Right lobe of liver (tissue), 6 donors: ENCODE measurements at places on chromosomes 6 and 20.
A peak's percentile ranks its signal among the peaks of the same experiment; 100 is the strongest.

DNA sequence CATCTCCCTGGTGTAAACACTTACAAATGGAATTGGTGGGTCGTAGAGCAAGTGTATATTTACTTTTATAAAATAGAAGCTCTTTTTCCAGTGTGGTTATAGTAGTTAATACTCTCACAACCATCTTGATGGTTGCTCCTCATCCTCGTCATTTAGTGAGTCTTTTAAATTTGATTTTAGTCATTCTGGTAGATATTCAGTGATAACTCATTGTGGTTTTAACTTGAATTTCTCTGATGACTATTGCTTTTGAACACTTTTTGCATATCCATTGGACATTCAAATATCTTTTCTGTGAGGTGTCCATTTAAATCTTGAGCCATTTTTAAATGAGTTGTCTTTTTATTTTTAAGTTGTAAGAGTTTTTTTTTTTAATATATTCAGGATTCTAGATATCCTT is 189.2 kb upstream of the PHACTR1 start:
- no peak for DNase-seq

DNA sequence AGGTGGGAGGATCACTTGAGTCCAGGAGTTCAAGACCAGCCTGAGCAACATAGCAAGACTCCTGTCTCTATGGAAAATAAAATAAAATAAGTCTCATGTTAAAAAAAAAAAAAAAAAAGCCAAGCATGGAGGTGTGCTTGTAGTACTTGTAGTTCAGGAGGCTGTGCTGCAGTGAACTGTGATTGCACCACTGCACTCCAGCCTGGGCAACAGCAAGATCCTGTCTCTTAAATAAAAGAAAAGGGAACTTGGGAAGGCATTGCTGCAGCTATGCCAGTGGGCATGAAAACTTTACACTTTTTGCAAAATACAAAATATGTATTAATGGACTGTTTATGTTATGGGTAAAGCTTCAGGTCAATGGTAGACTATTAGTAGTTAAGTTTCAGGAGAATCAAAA is 37.5 kb upstream of the REV3L start:
- no peak for DNase-seq

- DNase-seq = no peak
Observed at GRCh38 chr6:88013015-88013414, 34.6 kb upstream of the SPACA1 start.

DNA sequence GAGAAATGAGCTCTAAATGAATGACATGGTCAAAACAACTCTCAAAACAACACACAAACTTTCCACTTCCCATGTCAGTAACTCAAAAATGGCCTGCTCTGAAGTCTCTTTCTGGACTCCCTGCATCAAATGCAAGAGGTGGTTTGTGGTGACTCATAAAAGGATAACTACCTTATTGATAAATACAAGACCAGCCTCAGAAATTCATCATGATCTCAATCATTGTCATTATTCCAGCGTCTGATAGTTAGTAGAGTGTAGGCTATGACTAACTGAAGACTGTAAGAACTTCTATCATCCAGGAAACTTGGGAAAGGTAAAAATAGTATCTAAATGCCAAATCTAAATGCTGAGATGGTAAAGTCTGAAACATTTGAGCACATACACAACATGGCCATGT is 369.4 kb downstream of the BMP2 start:
- DNase-seq = no peak

DNA sequence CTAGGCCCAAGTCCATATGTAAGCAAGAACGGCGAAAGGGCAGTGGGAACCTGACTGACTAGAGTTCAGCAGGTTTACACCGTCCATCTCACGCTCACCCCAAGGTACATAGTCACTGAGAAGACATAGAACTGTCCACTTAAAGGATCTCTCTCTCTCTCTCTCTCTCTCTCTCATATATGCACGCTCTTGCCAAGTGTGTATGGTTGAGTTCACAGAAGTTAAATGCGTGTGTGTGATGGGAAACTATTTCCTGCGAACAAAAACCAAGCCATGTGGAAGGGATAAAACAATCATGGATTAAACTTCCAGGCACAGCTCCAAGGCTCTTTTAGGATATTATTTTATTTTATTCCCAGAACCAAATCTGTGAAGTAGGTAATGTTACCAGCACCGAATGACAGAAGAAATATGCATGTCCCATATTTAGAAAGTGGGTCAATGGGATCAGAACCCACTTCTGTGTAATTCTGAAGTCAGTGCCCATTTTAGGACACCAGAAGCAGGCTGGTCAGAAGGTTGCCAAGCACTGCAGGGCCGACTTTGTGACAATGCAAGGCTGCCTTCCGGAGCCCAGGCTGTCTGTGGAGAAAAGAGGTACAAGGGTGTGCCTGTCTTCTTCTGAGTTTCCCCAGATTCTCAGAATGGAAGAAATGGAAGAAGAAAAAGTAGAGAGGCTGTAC is 49.2 kb upstream of the MAP7 start:
- DNase-seq = no peak

- DNase-seq = no peak
Observed at GRCh38 chr6:80357674-80358073, 251.2 kb downstream of the BCKDHB start.

DNA sequence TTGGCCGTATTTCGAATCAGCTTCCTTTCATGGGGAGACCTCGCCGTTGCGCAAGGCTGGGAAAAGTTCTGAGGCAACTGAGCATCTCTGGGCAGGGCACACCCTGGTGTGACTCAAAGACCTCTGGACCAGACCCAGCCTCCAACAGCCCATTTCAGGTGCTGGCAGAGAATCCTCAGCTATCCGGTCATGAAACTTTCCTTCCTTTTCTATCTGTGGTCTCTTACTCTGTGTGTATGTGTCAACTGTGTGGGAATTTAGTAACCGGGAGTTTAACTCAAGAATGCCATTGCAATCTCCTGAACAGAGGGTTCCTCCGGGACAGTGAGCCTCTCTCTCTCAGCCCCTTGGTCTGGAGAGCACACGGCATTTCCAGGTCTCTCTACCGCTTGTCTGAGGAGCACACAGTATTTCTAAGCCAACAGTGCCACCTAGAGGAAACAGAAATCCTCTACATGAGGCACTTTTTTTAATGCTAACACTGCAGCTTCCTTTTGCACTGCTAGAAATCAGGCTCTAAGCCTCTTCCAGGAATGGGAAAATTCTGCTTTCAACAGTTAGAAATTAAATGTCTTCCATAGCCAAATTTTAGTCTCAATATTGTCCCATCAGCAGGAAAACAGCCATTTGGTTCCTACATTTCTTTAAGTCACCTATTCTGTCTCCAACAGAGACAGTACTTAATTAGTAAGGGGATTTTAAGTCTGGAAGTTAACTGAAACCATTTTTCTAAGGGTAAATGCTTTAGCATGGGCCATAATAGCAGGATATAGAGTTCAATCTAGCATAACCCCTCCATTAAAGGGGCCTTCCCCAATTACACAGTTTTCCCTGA is 32.7 kb downstream of the PLN start:
- DNase-seq = peak; percentile 50
